ENCODE measurements at places on chromosomes 3 and 15. TPM values are rescaled to one million over a fixed set of nuclear protein-coding genes. Genes with fewer than 3 reads are reported as not detected.

- DNase-seq: no peak
Measured at GRCh38 chr3:182241196-182241765, 529.6 kb downstream of the SOX2 start.

DNA sequence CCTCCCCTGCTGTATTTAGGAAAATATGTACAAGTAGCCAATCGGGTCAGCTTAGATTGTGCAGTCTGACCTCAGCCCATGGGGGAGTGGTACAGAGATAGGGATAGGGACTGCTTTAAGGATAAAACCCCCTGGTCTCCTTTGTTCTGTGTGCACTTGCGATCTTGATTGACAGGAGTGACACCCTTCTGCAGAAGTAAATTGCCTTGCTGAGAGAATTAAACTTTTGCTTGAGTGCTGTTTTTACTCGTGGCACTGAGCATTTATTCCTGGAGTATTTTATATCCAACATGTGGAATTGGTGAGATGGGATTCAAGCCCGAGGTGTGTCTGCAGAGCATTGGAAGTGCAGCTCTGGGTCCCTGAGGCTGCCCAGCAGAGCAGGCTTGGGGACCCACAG lies 23.9 kb upstream of the RPL32 start:
- DNase-seq: no peak

GRCh38 chr3:53227993-53228885 lies 27.6 kb downstream of the TKT start:
- no peak for DNase-seq

DNA sequence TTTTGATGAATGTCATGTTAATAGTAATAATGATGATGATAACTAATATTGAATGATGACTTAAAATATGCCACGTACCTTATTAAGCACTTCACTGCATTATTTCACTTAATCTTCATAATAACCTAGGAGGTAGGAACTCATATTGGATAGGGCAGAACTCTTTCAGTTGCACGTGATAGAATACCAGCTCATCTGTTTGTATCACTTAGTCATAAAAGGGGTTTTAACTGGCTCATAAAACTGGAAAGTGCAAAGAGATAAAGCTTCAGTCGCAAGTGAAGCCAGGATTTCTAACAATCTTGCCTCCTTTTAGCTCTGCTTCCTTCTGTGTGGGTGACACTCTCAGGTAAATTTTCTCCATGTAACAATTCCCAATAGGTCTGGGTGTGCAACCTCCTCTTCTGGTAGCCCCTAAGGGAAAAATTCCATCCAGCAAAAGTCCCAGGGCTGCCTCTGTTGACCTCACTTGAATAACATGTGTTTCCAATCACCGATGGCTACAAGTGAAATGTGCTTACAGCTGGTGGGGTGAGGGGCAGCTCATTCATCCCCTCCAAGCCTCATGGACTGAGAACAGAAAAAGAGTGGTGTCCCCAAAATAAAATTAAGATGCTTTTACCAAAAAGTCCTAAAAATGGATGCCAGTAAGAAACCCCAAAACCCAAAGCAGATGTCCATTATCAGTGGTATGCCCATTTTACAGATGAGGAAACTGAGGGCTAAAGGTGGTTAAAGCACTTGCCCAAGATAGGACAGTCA lies 9.3 kb downstream of the GXYLT2 start:
- no peak for DNase-seq

GRCh38 chr3:58577269-58577821 lies at the start of gene FAM107A:
TSS of gene FAM107A (minus strand) at chr3:58577391. CDS start at chr3:58569860, 7,531 bp downstream.
- peak; percentile 85 for DNase-seq

- DNase-seq: no peak
Measured at GRCh38 chr3:179063945-179064560, 7.6 kb downstream of the ZMAT3 start.

DNA sequence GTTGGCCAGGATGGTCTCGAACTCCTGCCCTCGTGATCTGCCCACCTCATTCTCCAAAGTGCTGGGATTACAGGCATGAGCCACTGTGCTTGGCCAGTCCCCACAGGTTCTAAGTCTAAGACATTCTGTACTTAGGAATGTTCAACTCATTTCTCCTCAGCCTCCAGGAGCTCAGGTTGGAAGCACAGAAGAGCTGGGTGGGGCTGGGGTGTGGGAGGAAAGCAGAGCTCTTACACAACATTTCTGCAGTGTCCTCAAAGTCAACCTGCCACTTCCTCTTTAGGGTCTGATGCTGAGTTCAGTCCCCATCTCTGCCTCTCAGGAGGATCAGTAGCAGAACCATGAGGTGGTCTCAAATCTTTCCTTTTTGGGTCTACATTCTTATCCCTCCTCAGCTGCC lies 75.5 kb downstream of the MRPL46 start:
- DNase-seq: no peak

ADGRG7 gene
- 2.1 TPM for total RNA-seq

DPPA4 gene
- total RNA-seq: 321 TPM

SERPINI1 gene
- total RNA-seq: 17.9 TPM

MED12L gene
- total RNA-seq: 16.6 TPM

SERINC4 gene
- 0.15 TPM for total RNA-seq

ADAMTSL3 gene
- total RNA-seq: 1.2 TPM
